ENCODE measurements at places on chromosomes 5 and 9.

DNA sequence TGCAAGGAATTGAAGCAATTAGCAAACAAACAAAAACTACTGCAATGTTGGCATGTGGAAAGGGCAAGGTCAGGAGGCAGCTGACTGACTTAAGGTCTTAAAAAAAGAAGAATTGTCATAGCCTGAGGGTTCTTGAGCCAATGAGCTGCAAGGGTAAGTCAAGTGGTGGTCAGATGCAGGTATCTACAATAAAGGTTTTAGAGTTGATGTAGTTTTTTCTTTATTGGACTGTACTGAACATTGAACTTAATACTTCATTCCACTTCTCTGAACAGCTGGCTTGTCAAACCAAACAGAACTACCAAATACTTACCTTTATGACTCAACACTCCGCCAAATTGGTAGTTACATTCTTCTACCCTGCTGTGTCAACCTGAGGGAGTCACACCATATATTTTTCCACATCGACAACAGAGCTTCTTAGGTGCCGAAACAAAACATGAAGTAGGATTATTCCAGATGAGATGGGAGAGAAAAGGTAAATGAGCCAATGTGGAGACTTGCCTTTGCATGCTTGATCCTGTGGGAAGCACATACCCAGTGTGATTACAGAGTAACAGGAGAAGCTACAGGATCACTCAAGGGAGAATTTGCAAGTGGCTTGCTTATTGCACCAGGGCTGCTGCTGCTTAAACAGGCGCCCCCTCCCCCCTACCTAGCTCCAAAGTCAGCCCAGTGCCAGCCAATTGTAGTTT is 35.3 kb downstream of the EQTN start:
- no peaks in the 10 kb centered on the region for H3K36me3 ChIP-seq
- peak; percentile 44 for DNase-seq
- no peaks in the 10 kb centered on the region for H3K4me1 ChIP-seq
- no peak overlapping the region for H3K4me3 ChIP-seq

GRCh38 chr5:52989781-52990527 is 802 bp downstream of the ITGA2 start:
- H3K27me3 ChIP-seq: no peaks in the 10 kb centered on the region
- peak overlapping the region; percentile 62 for H3K4me3 ChIP-seq
- no peaks in the 10 kb centered on the region for H3K36me3 ChIP-seq
- DNase-seq: peak; percentile 65
- H3K27ac ChIP-seq: no peak overlapping the region

DNA sequence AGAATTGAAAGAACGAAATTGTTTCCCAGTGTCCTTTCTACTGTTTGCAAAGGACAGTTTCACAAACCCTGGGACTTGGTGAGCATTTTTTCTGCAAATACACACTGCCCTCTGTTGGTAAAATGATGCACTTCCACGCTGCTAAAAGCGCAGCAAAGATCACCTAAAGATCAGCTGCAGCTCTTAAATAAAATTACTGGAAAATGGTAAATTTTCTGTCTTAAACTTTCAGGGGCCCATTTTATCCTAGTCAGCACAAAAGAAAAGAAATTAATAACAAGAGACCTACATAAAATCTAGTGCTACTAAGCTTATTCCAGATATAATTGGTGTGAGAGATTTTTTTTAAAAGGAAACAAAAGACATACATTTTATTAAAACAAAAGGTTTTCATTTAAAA is 566.0 kb downstream of the CAAP1 start:
- H3K4me3 ChIP-seq: no peak overlapping the region
- no peak overlapping the region for H3K27ac ChIP-seq

GRCh38 chr5:57802131-57802530 is 319.5 kb upstream of the ACTBL2 start:
- no peaks in the 10 kb centered on the region for H3K36me3 ChIP-seq
- no peaks in the 10 kb centered on the region for H3K27me3 ChIP-seq
- no peak for DNase-seq
- no peaks in the 10 kb centered on the region for H3K4me1 ChIP-seq

DNA sequence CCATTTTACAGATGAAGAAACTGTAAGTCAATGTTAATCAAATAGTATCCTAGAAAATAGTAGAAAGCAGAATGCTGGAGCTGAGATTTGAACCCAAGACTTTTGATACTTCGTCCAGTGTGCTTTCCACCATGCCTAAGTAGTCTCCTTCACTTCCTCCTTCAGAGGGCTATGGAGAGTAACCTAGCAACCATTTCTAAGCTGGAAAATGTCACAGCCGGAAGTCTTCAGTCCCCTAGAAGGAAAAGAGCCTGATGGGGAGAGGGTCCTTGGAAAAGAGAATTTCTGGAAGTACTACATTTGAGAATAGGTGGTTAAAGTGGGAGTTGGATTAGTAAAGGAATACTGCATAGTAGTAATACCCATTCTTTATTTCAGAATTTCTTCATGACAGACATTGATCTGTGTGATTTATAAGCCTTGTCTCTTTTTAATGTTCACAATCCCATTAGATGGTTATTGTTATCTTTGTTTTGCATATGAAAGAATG is 32.7 kb downstream of the PCDHAC2 start:
- peaks cover 4% of the 10 kb centered on the region for H3K4me1 ChIP-seq
- H3K36me3 ChIP-seq: no peaks in the 10 kb centered on the region
- H3K4me3 ChIP-seq: no peak overlapping the region
- DNase-seq: peak; percentile 42

GRCh38 chr9:37029776-37030610 is 4.1 kb downstream of the PAX5 start:
- peaks cover 2% of the 10 kb centered on the region for H3K4me1 ChIP-seq
- H3K36me3 ChIP-seq: no peaks in the 10 kb centered on the region
- peak; percentile 31 for DNase-seq
- H3K4me3 ChIP-seq: no peak overlapping the region

DNA sequence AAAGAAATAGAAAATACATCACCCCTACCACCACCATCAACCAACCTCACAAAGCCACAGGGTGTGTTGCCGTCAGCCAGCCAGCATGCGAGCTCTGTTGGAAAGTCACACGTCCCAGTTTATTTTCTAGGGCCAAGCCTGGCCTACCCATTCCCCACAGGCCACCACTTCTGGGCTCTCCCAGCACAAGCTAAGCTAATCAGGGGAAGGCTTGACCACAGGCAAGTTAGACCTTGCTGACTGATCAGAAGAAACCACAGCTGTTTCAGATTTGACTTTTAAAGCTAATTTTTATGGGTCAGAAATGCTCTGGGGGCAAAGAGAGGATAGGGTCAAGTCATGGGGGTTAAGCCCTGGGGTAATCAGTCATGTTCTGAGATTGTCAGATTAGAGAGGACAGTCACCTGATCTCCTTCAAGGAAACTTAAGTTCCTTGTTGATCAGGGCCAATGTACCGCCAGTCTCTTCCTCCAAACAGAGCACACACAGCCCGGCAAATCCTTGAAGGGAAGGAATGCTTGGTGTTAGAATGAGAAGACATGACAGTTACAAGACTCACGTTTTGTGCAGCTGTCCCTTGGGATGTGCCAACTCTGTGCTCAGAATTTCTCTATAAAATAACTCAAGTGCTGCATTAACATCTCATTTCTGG is 7.6 kb downstream of the SHB start:
- no peak for DNase-seq
- no peaks in the 10 kb centered on the region for H3K36me3 ChIP-seq
- no peaks in the 10 kb centered on the region for H3K27me3 ChIP-seq
- H3K4me3 ChIP-seq: no peak overlapping the region
- no peak overlapping the region for H3K27ac ChIP-seq

- H3K4me3 ChIP-seq: no peak overlapping the region
- no peaks in the 10 kb centered on the region for H3K36me3 ChIP-seq
- H3K27ac ChIP-seq: no peak overlapping the region
These were observed 6.3 kb upstream of the SLC25A48 start for GRCh38 chr5:135827965-135828781.

DNA sequence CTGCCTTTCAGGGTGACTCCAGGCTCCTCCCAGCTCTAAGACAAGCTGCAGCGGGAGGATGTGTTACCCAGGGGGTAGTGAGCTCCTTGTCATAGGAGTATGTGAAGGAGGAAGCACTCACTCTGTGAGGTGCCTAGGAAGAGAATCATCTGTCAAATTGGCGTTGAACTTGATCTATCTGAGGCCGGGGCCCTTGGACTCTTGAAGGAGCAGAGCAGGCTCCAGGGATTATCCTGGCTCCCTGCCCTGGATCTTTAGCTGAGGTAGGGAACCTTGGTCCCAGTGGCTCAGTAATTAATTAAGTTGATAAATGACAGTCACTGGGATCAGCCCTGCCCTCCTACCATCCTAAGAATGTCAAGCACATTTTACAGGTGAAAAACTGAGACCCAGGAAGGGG is 15.5 kb downstream of the ADGRD2 start:
- no peaks in the 10 kb centered on the region for H3K36me3 ChIP-seq
- H3K4me3 ChIP-seq: no peak overlapping the region
- H3K4me1 ChIP-seq: no peaks in the 10 kb centered on the region
- no peaks in the 10 kb centered on the region for H3K27me3 ChIP-seq

- H3K27ac ChIP-seq: no peak overlapping the region
- no peaks in the 10 kb centered on the region for H3K27me3 ChIP-seq
- no peaks in the 10 kb centered on the region for H3K4me1 ChIP-seq
- H3K4me3 ChIP-seq: no peak overlapping the region
These were observed 72.1 kb upstream of the PITX1 start for GRCh38 chr5:135106136-135106535.

- no peaks in the 10 kb centered on the region for H3K27me3 ChIP-seq
- DNase-seq: no peak
These were observed 131.9 kb upstream of the POU5F2 start for GRCh38 chr5:93873211-93873736.

- H3K27ac ChIP-seq: no peak overlapping the region
- no peaks in the 10 kb centered on the region for H3K4me1 ChIP-seq
- no peak overlapping the region for H3K4me3 ChIP-seq
- peaks cover 3% of the 10 kb centered on the region for H3K36me3 ChIP-seq
These were observed 90.6 kb downstream of the PHF2 start for GRCh38 chr9:93667006-93667405.

- no peak overlapping the region for H3K27ac ChIP-seq
- no peaks in the 10 kb centered on the region for H3K36me3 ChIP-seq
These were observed 15.5 kb upstream of the MARCHF6 start for GRCh38 chr5:10337986-10338385.

DNA sequence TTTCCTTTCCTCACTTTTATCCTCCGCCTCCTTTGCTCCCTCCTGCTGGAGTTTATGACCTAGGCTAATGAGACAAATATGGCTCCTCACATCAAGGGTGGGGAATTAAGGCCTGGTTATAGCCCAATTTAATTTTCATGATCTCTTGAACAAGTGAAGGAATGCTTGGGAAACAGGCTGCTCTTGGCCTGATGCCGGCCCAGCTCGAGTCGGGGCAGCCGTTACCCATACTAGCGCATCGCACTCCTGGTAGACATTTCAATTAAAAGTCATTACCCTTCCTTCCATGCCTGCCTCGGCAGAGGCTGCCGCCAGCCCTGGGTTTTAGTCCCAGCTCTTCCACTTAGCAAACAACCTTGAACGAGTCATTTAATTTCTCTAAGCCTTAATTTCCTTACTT is 425.7 kb downstream of the TMEM38B start:
- no peak overlapping the region for H3K27ac ChIP-seq
- DNase-seq: no peak
- no peaks in the 10 kb centered on the region for H3K36me3 ChIP-seq
- H3K27me3 ChIP-seq: no peaks in the 10 kb centered on the region
- no peak overlapping the region for H3K4me3 ChIP-seq
- no peaks in the 10 kb centered on the region for H3K4me1 ChIP-seq

DNA sequence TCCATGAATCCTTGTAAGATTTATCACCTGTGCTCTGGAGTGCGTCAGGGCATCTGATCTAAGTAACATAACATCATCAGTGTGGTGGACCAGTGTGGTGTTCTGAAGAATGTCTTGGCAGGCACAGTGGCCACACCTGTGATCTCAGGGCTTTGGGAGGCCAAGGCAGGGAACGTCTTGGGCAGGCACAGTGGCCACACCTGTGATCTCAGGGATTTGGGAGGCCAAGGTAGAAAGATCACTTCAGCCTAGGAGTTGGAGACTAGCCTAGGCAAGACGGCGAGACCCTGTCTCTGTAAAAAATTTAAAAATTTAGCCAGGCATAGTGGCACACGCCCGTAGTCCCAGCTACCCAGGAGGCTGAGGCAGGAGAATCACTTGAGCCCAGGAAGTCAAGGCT is 185.5 kb downstream of the CACNA1B start:
- H3K36me3 ChIP-seq: no peaks in the 10 kb centered on the region
- no peaks in the 10 kb centered on the region for H3K4me1 ChIP-seq
- no peak overlapping the region for H3K4me3 ChIP-seq
- H3K27me3 ChIP-seq: no peaks in the 10 kb centered on the region
- no peak overlapping the region for H3K27ac ChIP-seq

- DNase-seq: no peak
- no peaks in the 10 kb centered on the region for H3K27me3 ChIP-seq
- H3K27ac ChIP-seq: no peak overlapping the region
These were observed 5.3 kb upstream of the NSMF start for GRCh38 chr9:137464291-137464999.

Data from mesendoderm (in vitro differentiated cells).